ENCODE measurements at places on chromosomes 7 and 10.

GRCh38 chr7:21869785-21870402 lies 75.8 kb downstream of the CDCA7L start:
- peak; percentile 34 for DNase-seq

DNA sequence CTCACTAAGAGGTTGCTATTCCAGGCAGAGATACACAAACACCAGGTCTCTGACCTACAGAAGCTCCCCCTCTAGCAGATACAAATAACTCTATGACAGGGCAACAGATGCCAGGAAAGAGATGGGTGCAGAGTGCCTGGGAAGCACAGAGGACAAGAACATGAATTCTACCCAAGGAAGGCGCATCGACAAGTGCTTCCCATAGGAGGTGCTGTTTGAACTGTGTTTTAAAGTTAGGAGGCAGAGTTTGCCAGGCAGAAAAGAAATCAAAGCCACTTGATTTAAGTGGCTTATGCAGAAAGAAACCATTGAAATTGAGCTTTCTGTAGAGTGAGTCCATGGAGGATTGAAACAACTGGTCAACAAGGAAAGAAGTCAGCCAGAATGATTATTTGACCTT lies 35.3 kb upstream of the EGR2 start:
- DNase-seq, result peak; percentile 52

DNA sequence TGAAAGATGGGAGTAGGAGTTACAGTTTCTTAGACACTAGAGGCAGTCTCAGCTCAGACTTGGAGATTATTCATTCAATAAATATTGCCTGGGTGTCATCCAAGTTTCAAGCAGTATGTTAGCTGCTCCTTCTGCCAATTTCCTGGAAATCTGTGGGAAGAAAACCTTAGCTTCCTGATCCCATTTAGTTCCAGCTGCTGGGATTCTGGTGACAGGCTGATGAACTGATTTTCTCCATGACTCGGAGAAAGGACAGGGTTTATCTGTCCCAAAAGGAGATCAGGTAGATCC lies 95.8 kb downstream of the CLEC2L start:
- DNase-seq, result no peak

- DNase-seq, result no peak
Measured at GRCh38 chr10:70155255-70155838, 8.8 kb upstream of the TYSND1 start.

DNA sequence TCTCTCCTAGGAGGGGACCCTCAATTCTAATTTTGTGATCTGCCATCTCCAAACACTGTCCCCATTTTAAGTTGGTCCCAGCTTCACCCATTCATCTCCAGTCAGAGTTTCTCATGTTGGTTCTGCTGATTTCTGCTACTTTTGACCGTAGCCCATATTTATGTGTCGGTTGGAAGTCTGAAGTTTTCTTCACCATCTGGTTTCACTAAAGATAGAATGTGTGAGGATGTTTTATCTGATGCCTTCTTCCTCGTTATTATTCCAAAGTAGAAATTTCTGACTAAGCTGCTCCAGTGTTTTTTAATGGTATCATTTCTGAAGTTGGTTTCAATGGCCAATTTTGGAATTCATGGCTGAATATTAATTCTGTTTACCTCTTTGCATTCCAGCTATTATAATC lies 21.3 kb upstream of the IFIT2 start:
- DNase-seq, result no peak

- DNase-seq, result no peak
Measured at GRCh38 chr7:116984917-116985316, 31.6 kb downstream of the ST7 start.

- DNase-seq, result no peak
Measured at GRCh38 chr7:99120501-99120900, 23.4 kb downstream of the SMURF1 start.

DNA sequence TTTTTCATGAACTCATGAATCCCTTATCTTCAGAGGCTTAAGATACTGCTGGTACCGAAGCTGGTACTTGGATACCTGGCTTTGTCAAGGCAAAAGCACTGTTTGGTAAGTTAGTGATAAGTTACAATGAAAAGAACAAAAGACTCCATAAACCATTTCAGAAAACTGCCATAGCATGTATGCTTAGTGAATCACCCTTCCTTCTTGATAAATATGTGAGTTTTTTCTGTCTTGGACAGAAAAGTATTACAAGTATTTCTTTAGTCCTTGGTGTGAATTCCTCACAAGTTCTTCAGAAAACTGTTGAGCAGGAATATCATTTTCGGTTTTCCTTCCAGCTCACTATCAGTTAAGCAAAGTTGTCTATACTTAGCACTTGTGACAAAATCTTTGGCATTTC lies 25.6 kb downstream of the PUS7 start:
- DNase-seq, result no peak

- peak; percentile 39 for DNase-seq
Measured at GRCh38 chr7:115679976-115680375, 350.6 kb downstream of the TFEC start.

GRCh38 chr10:48598936-48599829 lies 5.7 kb downstream of the ARHGAP22 start:
- DNase-seq, result no peak

DNA sequence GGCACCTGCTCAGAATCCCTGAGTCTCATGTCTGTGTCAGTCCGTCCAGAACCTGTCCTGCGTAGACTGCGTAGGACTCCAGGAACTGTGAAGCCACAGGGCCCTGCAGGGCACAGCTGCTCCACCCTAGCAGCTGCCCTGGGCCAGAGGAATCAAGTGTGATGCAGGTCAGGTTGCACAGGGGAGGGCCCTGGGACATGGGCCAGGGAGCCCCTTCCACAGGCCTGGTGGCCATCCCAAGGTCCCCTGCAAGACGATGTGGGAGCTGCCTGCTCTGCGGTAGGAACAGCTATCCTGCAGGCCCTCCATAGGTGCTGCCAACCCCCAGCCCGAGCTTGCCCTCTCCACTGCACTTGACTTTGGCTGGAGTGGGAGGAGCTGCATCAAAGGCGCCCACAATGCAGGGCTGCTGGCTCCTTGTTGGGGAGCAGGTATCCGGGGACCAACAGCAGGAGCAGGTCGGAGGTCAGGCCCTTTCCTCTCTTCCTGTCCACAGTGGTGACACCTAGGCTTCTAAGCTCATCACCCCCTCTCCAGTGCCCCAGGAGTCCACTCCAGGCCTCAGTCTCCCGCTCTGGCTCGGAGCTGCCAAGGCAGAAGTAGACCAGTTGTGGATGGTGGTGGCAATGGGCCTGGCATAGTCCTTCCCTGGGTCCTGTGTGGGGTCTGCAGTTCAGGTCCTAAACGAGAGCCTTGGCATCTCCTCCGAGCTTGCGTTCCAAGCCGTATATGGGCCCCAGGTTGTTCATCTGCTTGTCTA lies 149.1 kb downstream of the MAPK8 start:
- peak; percentile 23 for DNase-seq

DNA sequence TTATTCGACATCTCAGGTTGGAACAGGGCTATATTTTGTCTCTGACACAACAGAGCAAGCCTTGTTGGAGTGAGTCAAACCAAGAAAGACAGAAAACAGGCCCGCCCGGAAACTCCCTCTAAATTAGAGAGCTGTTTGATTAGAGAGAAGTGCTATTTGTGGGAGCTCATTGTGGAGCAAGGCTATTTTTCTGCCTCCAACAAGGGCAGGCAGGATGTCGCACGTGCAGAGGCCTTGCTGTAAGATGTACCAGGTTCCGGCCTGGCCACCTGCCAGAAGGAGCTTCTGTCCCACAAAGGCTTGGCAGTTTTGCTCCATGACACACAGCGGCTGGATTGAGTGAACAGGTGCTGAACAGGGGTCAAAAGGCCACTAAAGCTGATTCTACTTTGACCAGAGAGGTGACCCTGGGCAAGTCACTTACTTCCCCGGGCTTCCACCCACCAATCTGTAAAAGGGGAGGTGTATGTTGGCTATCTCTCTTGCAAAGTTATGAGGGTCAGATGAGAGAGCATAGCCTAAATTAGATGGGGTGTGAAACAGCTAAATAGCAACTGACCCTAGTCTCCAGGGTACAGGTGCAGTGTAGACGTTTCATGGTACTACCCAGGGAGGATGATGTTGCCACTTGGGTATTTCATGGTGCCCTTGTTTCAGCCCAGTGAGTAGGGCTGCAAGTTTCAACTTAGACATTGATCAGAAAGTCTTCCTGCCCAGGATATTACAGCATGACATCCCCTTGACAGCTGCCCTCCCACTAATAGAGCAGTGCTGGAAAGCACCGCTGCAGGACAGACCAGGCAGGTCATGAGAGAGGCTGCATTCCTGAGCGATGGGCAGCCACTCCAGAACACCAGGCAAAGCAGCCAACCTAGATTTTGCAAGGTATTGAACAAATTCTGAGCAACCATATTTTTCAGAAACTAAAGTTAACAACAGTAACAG lies 62.0 kb downstream of the VSTM4 start:
- DNase-seq, result no peak

DNA sequence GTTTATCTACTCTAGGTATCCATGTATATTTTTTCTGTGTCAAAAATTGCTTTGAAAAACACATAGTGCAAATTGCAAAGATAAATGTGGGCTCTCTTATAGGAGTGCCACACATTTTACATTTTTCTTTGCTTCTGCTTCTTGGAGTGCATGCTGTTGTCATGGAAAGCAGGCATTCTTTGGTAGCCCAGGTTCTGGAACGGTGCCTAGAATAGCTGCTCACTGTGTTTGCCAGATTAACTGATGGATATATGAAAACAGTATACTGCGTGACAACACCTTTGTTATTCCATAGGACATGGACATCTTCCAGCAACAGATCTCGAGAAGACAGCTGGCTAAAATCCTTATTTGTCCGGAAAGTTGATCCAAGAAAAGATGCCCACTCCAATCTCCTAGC lies 13.4 kb downstream of the NIPSNAP2 start:
- no peak for DNase-seq

GRCh38 chr7:75878312-75878768 lies 494 bp upstream of the RHBDD2 start:
- no peak for DNase-seq

DNA sequence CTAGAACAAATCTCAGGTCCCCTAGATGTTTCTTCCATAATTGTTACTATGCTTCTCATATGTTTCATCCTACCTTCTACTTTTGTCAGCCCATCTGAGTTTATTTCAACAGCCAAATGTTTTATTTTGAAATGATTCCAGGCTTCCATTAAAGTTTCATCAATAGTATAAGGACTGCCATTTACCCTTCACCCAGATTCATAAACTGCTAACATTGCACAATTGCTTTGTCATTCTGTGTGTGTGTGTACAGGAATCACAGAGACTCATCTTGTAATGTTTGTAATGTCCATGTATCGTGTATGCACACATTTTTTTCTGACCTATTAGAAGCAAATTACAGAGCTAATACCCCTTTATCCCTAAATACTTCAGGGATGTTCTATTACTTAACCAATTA lies 25.5 kb downstream of the MMRN2 start:
- DNase-seq, result no peak

DNA sequence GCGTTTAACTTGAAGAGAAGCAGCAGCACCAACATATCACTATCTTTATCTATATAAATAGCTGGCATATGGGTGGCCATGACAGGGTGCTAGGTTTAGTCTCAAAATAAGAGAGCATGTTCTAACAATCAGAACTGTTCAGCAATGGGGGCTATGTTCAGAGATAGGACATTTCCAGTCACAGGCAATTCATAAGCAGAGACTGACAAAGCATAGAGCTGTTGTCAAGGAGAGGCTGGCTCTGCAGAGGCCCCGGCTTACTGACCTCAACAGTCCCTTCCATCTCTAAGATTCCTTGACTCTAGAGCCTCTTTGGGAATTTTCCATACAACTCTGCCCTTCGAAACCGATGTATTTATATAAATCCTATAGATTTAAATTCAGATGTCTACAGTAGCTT lies 17.2 kb downstream of the ANK3 start:
- no peak for DNase-seq

DNA sequence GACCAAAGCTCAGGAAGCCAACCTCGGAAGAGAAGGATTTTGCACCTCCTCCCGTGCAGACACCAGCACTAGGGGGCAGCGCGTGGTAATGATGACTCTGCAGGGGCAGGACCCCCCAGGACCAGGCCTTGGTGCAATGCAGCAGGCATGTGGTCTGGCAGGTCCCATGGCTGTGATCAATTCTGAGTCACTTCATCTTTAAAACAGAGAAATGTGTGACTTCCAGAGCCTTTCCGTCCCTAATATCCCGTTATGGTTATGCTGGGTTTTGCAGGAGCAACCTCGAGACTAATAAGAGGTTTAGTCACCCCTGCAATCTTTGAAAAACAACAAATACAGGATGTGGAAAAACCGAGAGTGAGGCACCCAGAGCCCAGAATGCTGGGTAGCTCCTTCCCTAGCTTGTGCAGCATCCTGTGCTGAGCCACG lies 30.2 kb upstream of the GJD4 start:
- DNase-seq, result peak; percentile 53

DNA sequence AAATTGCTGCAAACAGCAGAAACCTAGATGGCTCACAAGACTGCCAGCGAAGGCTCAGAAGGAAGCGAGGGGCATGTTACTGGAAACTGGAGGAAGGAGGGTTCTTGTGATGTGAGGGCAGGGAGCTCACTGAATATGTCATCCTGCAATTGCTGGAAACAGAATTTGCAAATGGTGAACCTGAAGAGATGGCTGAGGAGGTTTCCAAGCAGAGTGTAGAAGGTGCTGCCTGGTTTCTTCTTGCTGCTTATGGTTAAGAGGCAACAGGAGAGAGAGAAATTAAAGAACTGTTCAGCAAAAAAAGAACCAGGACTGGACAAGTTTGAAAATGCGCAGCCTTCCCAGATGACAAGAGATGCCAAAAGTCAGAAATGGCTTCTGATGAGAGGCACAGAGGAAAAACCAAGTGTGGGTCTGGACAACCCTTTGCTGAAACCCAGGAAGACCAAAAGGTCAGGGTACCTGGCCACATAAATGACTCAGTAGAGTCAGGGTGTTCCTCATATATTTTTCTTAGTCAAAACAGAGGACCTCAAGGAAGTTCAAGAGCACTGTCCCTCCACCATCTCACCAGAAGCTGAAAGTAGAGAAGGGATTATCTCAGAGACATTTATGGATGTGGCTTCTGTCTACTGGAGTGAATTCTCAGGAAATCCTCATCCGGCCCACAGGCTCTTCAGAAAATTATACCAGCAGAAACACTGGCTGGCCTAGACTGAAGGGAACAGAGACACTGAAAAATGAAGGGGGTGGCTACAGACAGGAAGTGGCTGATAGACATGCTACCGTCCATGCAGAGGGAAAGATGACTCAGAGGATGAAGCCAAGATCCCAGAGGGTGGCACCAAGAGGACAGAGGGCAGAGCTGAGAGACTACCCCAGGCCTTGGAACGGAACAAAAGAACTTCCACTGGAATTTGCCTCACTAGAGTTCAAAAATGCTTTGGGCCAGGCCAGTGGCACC lies 10.1 kb downstream of the PAPOLB start:
- DNase-seq, result no peak
